ENCODE measurements at places on chromosomes 12 and 14.

DNA sequence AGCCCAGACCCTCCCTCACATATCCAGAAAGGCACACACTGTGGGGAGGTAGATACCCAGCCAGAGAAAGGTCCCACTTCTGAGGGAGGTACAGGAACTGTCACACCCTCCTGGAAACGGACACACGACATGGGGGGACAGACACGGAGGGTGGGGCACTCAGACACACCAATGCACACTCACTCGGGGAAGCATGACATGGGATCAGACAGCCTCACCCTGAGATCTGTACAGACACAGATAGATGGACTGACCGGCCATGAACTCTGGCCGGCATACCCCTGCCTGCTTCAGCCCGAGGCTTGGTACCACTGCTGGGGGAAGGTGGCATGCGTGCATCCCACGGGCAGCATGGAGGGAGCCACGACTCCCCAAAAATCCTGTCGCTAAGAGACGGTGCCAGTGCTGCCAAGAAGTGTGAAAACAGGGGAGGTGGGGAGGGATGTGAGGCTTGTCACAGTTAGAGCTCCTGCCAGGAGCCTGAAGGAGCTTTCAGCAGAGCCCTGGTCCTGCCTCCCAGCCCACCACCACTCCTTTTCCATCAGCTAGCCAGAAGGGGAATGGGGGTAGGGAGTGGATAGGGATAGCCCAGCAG lies 571 bp downstream of the CPNE6 start:
- no peak for DNase-seq

DNA sequence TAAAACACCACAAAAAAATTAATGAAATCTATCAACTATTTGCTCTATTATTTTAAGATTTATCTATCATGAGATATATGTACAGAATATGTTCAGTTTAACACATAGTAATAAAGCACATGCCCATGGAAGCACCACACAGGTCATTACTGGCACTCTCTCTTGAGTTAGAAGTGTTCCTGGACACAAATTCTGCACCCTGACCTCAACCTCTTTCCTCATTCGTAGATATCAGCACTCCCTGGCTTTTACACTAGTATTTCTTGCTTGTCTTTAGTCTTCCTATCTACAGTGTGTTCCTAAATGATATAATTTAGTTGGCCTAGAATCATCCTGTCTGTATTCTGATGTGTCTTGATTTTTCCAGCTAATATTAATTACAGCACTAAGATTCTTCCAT lies 321.0 kb upstream of the SOX5 start:
- DNase-seq, result no peak

DNA sequence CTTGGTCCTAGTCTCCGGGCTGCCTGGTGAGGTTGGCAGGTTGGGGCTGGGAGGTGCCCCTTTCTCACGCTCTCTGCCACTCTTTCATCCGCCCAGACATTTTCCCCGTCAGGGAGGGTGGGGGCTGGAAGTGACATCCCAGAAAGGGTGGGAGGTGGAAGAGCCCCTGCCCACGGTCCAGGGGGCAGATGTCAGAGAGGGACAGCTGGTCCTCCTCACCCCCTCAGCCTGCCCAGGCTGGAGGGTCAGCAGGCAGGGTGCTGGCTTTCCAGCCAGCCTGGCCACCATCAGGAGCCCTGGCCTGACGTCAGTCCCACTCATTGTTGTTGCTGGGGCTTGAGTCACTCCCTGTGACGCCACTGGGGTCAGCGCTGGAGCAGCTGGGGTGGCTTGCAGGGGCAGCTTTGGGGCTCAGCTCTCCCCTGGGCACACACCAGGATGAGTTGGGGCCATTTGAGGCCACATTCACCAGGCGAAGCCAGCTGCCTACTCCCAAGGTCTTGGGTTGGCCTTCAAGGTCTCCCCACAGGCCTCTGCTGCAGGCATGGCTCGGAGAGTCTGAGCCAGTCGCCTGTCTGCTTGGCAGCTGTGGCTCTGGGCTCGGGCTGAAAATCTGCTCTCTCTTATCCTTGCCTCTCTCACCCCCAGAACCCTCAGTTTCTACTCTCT lies 5.7 kb upstream of the ATG101 start:
- no peak for DNase-seq

DNA sequence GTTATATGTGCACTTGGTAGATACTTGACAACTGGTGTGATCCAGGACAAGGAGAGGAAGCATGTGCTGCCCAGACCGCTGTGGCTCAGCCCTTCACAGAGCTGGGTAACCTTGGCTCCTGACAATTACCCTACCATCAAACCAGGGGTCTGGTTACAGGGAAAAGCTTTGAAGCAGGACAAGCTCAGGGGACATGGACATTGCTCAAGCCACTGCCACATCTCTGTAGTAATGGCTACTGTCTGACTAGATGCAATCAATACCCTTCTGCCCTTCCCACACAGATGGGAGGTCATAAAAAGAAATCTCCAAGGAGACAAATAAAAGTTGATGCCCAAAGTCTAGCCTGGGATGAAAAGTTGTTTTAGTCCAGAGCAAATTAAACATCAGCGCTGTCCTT lies 577.4 kb downstream of the MED13L start:
- no peak for DNase-seq

DNA sequence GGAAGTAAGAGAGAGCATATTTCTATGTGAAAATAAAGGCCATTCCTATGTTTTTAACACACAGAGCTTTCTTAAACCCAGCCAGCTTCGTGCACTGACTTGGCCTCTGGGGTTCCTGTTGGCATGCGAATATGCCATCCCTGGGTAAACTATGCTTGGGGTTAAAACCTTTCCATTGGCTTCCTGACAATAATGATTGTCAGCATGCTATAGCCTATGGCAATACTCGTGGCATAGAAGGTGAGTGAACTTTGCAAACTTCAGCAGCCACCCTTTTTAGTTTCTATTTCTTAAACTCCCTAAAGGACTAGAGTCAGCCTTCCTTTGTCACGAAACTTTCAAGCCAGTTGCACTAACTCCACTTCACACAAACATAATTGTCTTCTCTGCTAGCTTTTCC lies 148.4 kb upstream of the RGS6 start:
- no peak for DNase-seq

DNA sequence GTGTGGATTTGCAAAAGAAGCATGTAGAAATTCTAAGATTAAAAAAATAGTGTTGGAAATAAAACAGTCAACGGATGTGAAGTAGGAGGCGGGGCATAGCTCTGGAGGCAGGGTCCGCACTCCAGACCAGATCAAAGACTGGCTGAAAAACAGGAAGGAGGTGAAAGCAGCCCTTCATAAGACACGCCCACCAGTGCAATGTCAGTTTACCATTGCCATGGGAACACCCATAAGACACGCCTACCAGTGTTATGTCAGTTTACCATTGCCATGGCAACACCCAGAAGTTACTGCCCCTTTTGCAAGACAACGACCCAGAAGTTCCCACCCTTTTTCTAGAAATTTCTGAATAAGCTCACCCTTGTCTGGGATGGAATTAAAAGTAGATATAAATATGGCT lies 87.1 kb downstream of the FZD10 start:
- DNase-seq, result no peak
